Amniotic stem cell (primary cell): ENCODE measurements at places on chromosomes 11 and 22.

DNA sequence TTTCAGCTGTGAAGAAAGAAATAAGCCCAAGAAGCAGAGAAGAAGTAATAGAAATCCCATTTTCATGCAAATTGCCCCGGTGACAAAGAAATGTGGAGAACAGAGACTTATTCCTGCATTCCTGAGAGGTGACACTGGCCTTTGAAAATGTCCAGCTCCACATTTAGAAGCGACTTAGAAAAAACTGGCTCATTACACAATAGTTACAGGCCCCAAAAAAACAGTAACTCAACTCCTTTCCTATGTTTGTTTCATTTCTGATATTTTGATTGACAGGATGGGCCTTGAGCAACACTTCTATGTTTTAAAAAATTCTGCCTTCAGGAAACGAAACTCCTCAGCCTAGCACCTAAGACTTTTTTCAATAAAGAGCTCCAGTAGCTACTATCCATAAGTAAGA lies 726.9 kb upstream of the TENM4 start:
- DNase-seq: no peak

DNA sequence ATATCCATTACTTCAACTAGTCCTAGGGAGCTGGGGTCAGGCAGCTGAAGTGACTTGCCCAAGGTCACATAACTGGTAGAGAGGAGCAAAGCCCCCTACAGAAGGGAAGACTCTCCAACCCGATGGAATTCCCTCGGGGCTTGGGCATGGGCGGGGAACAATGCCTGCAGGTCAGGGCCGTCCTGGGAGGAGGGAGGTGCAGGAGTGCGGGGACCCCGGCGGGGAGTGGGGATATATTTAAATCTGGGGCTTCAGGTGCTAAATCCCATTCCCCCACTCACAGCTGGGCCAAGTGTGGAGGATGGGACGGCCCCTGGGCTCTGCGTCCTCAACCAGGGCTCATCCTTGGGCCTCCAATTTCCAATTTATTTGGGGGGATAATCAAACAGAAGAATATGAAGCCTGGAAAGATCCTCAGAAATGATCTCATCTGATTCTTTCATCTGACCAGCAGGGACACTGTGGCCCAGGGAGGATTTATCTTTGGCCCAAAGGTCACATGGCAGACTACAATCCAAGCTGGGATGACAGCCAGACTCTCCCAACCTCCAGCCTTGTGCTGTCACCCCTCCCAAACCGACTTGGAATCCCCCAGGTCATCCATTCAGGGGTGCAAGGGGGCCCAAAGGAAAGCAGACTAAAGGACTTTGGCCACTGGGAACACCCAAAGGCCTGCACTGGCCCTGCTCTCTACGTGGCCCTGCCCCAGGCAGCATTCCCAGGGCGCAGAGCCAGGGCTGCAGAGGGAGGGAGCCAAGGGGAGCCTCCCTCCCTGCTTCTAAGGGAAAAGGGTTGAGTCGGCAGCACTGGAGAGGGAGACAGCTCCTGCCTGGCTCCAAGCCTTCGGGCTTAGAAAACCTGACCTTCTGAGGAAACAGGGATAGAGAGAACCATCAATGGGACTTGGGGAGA lies 8.7 kb upstream of the C1QTNF6 start:
- DNase-seq: peak; percentile 36

DNA sequence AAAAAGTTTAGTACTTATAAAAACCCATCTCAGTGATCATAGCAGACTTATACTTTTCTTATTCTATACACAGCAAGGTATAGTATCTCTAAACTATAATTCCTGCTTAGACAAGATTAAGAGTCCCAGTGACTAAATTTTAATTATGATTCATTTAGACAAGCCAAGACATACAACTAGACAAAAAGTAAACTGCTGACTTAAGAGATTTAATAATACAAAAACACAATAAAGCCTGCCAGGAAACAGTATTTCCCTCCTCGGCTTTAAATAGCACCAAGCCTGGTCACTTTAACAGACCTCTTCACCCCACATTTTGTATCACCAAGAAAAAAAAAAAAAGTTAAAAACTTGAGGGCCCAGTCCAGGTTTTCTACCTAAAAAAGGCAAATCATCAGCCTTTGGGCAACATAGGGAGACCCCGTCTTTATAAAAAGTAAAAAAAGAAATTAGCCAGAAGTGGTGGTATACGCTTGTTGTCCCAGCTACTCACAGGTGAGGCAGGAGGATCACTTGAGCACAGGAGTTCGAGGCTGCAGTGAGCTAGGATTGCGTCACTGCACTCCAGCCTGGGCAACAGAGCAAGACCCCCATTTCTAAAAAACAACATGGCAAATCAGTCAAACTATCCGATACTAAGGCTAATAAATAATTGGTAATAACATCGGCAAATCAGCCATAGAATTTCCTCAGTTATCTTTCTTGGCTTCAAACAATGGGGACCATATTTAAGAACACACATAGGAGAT lies 53.8 kb downstream of the SIK3 start:
- no peak for DNase-seq

GRCh38 chr11:82901922-82902485 lies 468 bp downstream of the DDIAS start:
- DNase-seq: no peak

DNA sequence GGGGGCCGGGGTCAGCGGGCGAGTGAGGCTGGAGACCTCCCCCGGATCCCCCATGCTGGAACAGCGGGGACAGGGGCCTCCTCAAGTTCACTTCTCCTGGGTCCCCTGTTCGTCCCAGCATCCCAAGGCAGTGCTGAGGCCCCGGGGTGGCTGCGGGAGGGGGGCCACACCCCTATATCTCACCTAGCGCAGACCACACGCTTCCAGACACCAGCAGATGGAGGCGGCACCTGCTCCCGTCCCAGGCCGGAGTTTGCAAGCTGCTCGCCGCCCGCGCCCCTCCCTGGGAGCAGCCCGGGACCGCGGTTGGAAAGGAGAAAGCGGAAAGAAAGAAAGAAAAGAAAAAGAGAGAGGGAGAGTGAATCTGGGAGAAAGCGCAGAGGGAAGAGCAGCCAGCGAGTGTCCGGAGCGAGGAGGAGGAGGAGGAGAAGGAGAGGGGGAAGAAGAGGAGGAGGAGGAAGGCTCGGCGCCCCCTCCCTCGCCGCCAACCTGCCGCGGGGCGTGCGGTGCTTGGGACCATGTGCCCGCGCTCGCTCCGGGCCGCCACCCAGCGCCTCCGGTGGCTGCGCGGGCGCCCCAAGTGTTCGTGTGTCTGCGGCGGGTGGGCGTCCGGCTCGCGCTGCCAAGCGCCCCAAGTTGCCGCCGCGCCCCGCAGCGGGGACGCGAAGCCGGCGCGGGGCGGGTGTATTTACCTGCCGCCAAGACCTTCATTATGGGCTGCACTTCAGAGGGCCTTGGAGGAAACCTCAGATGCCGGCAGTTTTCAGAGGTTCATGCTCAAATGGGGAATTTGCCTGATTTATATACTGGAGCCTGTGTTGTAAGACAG lies at the start of gene LIF:
Gene LIF (minus strand): TSS at position 775 of the 829 bp plus-strand sequence. CDS start 64 bp downstream, at position 711.
- DNase-seq: no peak

DNA sequence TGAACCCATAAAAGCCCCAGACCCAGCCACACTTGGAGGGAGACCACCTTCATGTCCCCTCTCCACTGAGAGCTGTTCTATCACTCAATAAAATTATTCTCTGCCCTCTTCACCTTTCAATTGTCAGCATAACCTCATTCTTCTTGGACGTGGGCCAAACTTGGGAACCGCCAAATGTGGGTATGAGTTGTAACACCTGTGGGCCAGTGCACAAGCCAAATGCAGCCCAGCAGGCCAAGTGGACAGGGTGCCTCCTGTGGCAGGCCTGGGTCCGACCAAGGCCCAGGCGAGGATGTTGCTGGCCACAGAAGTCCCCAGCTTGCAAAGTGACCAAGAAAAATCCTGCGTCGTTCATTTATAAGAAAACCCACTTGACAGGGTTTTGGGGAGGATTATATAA lies 621.2 kb downstream of the METTL15 start:
- DNase-seq: no peak

GRCh38 chr11:2139621-2140337 lies 590 bp upstream of the IGF2 start:
- DNase-seq: no peak

DNA sequence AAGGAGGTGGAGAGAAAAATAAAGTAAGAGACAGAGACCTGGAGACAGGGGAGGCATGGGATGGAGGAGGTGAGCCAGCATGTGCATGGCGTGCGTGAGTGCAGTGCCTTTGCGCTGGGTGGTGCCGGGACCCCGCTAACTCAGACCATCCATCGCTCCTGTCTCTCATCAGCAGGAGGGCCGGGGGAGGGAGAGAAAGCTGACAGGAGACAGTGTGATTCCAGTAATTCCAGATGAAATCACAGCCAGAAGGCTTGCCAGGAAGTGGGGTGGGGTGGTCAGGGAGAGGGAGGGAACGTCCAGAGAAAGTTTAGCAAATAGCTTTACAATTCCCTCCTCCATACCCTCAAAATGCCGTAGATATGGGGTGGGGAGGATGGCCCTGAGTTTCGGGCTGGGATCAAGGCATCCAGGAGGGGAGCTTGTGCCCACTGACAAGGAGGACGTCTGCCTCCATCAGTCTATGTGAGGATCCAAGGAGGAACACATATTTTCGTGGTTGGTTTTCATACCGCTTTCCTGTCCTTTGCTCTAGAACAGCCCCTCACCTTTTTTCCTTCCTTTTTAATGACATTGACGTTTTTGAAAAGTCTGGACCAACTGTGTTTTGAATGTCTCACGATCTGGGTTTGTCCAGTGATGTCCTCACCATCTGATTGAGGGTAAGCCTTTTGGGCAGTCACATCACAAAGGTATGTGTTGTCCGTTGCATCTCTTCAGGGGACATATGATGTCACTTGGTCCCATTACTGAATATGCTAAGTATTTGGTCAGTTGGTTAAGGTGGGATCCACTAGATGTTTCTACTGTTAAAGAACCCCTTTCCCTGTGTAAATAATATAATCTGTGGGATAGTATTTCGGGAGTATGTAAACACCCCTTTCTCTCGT lies 567.3 kb downstream of the MIAT start:
- DNase-seq: no peak

- DNase-seq: no peak
These were observed 17.7 kb upstream of the OLFML1 start for GRCh38 chr11:7467652-7468051.
